Neural progenitor cell (in vitro differentiated cells): ENCODE measurements at places on chromosomes 6 and 20. TPM values are rescaled to one million over a fixed set of nuclear protein-coding genes. Genes with fewer than 3 reads are reported as not detected.

GFOD1 gene
- 1.8 and 2.1 TPM in 2 replicates for total RNA-seq

BAG2 gene
- 0.84 and 1.5 TPM in 2 replicates for total RNA-seq

GSTA3 gene
- not detected in 2 replicates for total RNA-seq

PRSS16 gene
- 4.3 and 7.2 TPM in 2 replicates for total RNA-seq

FAM83D gene
- total RNA-seq, result 73.9 and 76.7 TPM in 2 replicates

EYA2 gene
- total RNA-seq, result 1.8 and 2.1 TPM in 2 replicates

CD93 gene
- not detected in 2 replicates for total RNA-seq

CTAGE9 gene
- total RNA-seq, result not detected in 2 replicates

GRCh38 chr6:135088818-135089809, 34.5 kb upstream of the HBS1L start:
- no peaks in the 10 kb centered on the region for H3K27me3 ChIP-seq
- H3K36me3 ChIP-seq, result no peaks in the 10 kb centered on the region
- no peak overlapping the region for H3K4me3 ChIP-seq
- no peaks in the 10 kb centered on the region for H3K4me1 ChIP-seq

DNA sequence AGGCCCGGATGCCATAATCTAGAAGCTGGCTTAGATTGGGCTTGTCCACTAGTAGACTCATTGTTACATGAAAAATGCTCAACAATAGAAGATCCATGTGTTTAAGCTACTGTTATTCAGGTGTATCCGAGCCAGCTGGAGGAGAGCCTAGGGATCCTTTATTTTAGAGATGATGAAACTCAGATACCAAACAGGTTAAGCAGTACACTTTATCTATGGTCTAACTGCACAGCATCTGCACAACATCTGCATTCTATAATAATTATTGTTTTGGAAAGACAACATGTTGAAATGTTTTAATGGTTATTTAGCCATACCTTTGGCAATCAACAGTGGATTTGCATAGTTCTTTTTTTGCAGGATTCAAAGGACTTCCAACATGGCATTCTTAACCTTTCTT, 134.1 kb downstream of the RFPL4B start:
- no peaks in the 10 kb centered on the region for H3K27me3 ChIP-seq
- no peaks in the 10 kb centered on the region for H3K36me3 ChIP-seq
- no peak for DNase-seq
- no peak overlapping the region for H3K4me3 ChIP-seq
- no peak overlapping the region for H3K27ac ChIP-seq

DNA sequence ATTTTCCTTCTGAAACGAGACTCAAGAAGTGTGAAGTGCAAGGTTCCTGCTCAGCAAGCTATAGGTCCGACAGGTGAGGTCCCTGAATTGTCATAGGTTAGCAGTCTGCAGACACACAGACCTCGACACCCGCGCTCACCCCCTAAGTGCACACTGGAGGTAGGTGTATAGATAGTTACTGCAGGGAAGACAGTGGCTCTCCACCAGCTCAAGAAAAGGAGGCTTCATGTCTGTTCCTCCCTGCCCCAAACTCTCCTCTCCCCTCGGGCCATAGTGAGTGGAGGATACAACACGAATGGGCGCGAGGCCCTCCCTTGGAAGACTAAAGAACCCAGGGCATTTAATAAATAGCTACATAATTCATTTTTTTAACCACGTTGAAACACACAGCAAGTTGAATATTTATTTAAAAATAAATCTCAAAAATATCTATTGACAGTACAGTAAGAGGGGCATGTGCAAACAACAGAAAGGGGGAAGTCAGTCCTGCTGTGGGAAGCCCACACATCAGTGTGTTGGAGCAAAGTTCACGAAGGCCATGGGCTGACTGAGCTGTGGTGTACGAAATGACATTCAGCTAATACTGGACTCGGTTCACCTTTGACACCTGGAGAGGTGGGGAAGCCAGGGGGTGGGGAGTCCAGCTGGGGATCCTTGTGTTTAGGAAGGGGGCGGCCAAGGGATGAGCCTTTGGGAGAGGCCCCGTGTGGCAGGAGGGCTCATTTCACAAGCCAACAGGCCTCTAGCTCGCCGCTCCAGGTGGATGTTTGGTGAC, 10.7 kb downstream of the SPATA2 start:
- H3K36me3 ChIP-seq, result no peaks in the 10 kb centered on the region
- no peaks in the 10 kb centered on the region for H3K4me1 ChIP-seq
- no peak overlapping the region for H3K27ac ChIP-seq
- no peaks in the 10 kb centered on the region for H3K27me3 ChIP-seq

DNA sequence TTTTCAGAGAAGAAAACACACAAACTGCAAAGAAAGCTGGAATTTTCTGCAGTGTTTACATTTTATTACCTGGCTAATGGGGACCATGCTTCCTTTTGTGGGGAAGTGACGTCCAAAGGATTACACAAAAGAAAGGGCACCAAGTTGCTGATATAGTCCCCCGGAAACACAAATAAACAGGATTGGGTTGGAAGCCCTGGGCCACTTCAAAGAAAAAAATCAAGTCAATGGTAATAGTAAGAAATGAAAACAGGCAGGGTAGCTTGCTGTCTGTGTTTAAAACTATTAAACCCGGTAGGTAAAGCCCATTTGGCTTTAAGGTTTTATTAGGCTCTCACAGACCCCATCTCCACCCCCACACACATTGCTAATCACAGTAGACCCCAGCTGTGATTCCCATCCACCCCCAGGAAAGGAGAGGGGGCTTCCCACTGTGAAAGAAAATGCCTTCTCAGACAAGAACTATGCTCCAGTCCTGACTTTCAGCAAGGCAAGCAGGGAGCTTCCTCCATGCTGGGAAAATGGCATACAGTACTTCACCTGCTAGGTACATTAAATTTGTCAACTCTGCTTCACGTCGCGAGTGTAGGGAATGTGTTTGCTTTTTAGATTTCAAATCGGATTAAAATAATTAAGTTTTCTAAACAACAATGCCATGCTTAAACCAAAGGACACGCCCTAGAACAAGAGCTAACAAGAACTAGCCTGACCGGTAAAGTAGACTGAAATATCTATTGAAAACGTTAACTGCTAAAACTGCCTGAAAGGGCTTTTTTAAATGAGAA, 1.1 kb downstream of the PERP start:
- no peaks in the 10 kb centered on the region for H3K36me3 ChIP-seq
- DNase-seq, result peak; percentile 84
- H3K4me3 ChIP-seq, result peak overlapping the region; percentile 77
- H3K27ac ChIP-seq, result peak overlapping the region; percentile 78

- no peaks in the 10 kb centered on the region for H3K27me3 ChIP-seq
- no peak overlapping the region for H3K4me3 ChIP-seq
- DNase-seq, result no peak
- no peak overlapping the region for H3K27ac ChIP-seq
- peaks cover 19% of the 10 kb centered on the region for H3K4me1 ChIP-seq
Measured at GRCh38 chr6:78483553-78484197, 383.7 kb upstream of the IRAK1BP1 start.

GRCh38 chr6:53639520-53639919, 26.0 kb downstream of the KLHL31 start:
- no peak overlapping the region for H3K4me3 ChIP-seq
- no peaks in the 10 kb centered on the region for H3K36me3 ChIP-seq
- H3K27me3 ChIP-seq, result no peaks in the 10 kb centered on the region
- no peak overlapping the region for H3K27ac ChIP-seq
- H3K4me1 ChIP-seq, result peaks cover 8% of the 10 kb centered on the region

GRCh38 chr20:33897313-33897912, 86.3 kb downstream of the CHMP4B start:
- peaks cover 16% of the 10 kb centered on the region for H3K4me1 ChIP-seq
- no peak overlapping the region for H3K27ac ChIP-seq
- no peaks in the 10 kb centered on the region for H3K36me3 ChIP-seq
- no peak for DNase-seq

GRCh38 chr6:166244353-166245045, 63.7 kb downstream of the PRR18 start:
- H3K36me3 ChIP-seq, result no peaks in the 10 kb centered on the region
- DNase-seq, result no peak
- no peaks in the 10 kb centered on the region for H3K27me3 ChIP-seq
- H3K4me1 ChIP-seq, result peaks cover 6% of the 10 kb centered on the region

DNA sequence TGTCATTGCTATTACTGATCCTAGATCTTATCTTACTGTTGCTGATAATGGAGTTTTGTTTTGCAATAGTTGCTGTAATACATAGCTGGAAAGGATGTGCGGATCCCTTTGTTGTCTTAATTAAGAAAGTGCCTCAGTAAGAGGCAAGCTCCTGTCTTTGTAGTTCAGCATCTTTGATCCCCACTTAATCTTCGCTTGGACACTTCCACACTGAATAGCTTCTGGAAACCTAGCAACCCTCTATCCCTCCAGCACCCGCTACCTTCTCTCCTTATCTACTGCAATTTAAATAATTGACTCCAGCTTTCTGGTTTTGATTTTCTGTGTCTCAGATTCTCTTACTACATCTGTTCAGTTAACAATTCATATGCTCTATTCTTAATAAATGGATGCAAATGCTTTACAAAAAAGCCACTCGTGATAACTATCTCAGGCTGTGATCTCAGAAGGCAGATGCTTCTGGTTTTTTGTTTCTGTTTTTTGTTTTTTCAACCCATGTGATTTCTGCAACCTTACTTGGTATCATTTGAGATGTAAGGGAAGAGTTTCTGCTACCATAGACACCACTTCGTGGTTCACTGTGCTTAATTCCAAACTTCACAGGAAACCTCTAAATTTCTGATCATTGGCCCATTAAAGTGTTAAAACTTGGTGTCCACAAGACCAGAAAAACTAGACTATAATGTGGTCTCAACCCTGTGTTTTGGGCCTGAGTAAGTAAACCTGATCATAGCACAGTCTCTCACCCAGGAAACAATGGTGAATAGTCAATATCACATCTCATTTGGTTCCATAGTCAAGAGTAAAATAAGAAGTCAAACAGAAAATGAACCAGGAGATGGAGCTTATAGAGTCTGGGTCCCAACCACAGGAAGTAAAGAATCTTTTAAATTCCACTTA, 352.1 kb upstream of the SOX4 start:
- peaks cover 5% of the 10 kb centered on the region for H3K36me3 ChIP-seq
- H3K4me1 ChIP-seq, result peaks cover 19% of the 10 kb centered on the region
- DNase-seq, result peak; percentile 45
- H3K4me3 ChIP-seq, result no peak overlapping the region

DNA sequence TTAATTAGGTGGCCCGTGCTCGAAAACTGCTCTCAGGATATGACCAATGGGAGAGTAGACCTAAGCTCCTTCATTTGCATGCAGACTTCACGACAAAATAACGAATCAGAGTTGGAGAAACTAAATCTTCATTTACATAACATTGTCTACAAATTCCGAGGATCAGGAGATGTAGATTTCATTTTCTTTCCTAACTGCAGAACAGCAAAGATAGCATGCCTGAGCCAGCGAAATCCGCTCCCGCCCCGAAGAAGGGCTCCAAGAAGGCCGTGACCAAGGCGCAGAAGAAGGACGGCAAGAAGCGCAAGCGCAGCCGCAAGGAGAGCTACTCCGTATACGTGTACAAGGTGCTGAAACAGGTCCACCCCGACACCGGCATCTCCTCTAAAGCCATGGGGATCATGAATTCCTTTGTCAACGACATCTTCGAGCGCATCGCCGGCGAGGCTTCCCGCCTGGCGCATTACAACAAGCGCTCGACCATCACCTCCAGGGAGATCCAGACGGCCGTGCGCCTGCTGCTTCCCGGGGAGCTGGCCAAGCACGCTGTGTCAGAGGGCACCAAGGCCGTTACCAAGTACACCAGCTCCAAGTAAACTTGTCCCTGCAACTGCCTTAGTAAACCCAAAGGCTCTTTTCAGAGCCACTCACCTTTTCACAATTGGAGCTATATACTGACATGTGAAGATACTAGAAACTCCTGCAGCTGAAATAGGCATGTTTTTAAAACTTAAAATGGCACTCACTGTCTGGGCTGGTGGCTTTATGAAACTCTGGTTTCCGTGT, 96.5 kb downstream of the HFE start:
- H3K36me3 ChIP-seq, result no peaks in the 10 kb centered on the region
- DNase-seq, result peak; percentile 76
- H3K27me3 ChIP-seq, result no peaks in the 10 kb centered on the region
- H3K27ac ChIP-seq, result peak overlapping the region; percentile 72
- peaks cover 33% of the 10 kb centered on the region for H3K4me1 ChIP-seq

GRCh38 chr6:158722176-158722729, 72.4 kb downstream of the SYTL3 start:
- peaks cover 6% of the 10 kb centered on the region for H3K4me1 ChIP-seq
- no peak overlapping the region for H3K4me3 ChIP-seq
- H3K36me3 ChIP-seq, result no peaks in the 10 kb centered on the region
- H3K27me3 ChIP-seq, result no peaks in the 10 kb centered on the region
- H3K27ac ChIP-seq, result no peak overlapping the region

- no peak for DNase-seq
- no peak overlapping the region for H3K27ac ChIP-seq
- H3K4me1 ChIP-seq, result peaks cover 25% of the 10 kb centered on the region
- no peak overlapping the region for H3K4me3 ChIP-seq
- no peaks in the 10 kb centered on the region for H3K27me3 ChIP-seq
Measured at GRCh38 chr6:11069760-11070159, 23.9 kb upstream of the SMIM13 start.

- peak; percentile 50 for DNase-seq
- H3K36me3 ChIP-seq, result no peaks in the 10 kb centered on the region
- H3K4me1 ChIP-seq, result no peaks in the 10 kb centered on the region
- no peaks in the 10 kb centered on the region for H3K27me3 ChIP-seq
Measured at GRCh38 chr20:36717657-36718056, 28.2 kb downstream of the NDRG3 start.

- H3K27ac ChIP-seq, result no peak overlapping the region
- H3K36me3 ChIP-seq, result no peaks in the 10 kb centered on the region
- no peak overlapping the region for H3K4me3 ChIP-seq
- no peaks in the 10 kb centered on the region for H3K27me3 ChIP-seq
- no peak for DNase-seq
Measured at GRCh38 chr6:170439366-170440361, 113.4 kb downstream of the PSMB1 start.
